ENCODE measurements at places on chromosomes 5 and 9.

DNA sequence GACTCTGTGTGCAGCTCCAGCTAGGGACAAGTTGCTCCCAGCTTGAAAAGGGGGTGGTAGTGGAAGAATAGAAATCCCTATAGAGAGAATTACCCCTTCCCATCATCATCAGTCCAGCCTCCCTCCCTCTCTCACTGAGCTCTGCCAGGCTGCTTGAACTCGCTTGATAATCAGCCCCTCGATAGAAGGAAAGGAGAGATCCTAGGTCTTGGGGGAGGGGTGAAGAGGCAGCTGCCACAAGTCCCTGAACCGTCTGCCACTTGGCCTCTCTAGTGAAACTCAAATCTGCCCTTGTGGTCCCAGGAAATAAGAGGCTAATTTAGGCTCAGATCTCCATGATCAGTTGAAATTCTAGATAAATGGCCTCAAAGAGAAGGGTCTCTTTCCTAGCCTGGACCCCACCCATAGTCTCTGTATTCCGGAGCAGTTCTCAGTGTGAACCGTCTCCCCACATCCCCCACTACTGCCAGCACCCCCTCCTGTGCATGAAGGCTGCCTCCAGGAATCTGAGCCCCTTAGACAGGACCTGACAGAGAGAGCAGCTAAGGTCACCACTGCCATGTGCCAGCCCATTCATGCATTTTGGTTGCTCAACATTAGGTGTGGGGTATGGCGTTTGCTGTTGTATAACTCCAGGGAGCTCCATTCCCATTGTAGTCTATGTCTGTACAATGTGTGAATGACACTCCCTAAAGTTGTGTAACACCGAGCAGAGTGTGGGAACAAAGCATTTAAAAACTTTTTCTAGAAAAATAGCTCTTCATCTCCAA, 5.5 kb downstream of the DNAJB5 start:
- no peak for DNase-seq

- DNase-seq: no peak
Observed at GRCh38 chr9:13053504-13053903, 226.0 kb downstream of the MPDZ start.

DNA sequence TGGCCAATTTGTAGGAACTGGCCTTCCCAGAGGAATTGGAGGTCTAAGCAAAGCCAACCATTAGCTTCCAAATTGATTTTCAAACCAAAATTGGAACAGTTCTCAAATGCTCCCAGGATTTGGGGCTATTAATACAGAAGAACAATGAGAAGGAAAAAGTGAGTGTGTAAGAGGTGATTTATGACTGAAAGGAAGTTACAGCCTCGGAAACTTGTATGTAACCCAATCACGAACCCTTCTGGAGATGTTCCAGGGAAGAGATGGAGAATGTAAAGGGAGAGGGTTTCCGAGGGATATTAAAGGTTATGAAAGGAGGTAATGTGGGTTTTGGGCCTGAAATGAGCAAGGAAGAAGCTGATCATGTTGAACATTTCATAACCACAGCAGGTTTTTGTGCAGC, 93.2 kb upstream of the CXCL14 start:
- DNase-seq: no peak

- no peak for DNase-seq
Observed at GRCh38 chr9:5840788-5841187, 7.9 kb upstream of the ERMP1 start.

- DNase-seq: no peak
Observed at GRCh38 chr5:71714911-71715310, 4.2 kb upstream of the CARTPT start.

DNA sequence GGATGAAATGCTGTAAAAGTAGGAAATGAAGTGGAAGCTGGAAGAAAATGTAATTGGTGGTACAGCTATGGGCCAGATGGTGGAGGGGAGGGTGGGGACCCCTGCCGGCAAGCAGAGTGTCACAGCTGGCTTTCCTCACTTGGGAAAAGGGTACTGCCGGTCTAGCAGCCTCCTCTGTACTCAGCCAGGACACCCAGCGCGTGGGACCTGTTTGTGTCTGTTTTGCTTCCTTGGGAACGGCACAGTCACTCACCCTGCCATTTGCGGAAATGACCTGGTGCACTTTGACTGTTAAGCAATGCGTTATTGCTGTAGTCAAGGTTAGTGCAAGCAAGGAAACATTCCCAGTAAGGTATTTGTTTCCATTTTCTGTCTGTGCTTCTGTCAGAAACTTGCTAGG, 10.1 kb downstream of the TMEM252 start:
- DNase-seq: peak; percentile 60

DNA sequence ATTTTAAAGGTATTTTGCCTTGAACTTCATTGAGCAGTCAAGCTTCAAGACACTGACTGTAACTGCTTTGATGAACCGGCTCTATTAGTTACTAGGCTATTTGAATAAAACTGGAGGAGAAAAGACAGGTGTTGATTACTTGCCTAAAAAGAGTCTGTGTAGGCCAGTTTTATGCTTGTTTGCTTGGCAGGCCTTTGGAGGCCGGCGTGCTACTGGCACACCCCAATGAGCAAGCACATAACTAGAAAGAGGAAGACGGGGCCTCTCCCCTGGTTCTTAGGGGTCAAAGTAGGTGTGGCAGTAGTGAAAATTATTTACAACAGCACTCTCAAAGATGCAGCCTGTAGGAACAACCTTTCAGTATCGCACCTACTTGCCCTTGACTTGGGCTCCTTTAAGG, 2.1 kb upstream of the ZFR start:
- DNase-seq: no peak

DNA sequence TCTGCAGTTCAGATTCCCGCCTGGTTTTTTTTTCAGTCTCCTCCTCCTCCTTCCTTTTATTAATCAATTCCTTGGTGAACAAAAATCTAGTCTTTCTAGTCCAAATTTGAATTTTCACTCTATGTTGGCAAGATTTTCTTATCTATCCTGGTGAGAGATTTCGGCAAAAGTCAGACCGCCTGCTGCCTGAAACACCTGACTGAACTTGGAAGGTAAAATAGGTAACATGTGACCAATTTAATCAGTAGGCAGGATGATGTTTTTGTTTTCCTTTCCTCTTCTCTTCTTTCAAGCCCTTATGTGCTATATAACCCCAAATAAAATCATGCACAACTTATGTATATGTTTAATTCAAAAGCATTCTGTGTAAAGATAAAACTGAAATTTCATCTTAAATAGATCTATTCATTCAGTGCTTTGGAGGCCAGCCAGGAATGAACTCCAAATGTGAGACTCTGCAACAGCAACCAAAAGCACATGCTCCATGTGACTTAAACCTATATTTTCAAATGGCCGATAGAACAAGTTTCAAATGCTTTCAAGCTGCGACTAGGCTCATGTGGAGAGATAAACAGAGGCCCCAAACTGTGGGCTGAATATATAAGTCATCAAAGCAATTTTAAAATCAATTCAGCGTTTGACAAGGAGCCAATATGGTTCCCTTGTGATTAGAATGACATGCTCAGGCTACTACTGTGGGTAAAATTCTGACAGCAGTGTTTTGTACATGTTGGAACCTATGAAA, 100.4 kb upstream of the SEMA6A start:
- no peak for DNase-seq

DNA sequence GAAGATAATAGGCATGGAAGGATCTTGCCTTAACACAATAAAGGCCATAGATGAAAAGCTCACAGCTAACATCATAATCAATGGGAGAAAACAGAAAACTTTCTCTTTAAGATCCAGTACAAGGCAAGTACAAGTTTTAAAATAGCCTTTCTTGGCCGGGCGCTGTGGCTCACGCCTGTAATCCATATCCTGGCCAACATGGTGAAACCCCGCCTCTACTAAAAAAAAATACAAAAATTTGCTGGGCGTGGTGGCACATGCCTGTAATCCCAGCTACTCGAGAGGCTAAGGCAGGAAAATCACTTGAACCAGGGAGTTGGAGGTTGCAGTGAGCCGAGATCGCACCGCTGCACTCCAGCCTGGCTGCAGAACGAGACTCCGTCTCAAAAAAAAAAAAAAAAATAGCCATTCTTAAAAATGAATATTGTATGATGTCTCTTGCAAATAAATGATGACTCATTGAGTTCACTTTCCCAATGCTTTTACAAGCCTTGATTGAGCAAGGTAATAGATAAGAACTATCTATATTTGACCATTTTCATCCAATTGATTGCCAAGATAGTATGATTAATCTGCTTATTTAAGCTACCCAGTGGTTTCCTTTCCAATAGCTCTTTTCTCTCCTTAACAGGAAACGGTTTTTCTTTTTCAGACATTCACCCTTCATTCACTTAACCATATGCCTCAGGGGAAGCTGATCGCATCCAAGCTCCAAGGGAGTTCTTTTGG, 15.8 kb downstream of the CCDC152 start:
- no peak for DNase-seq

DNA sequence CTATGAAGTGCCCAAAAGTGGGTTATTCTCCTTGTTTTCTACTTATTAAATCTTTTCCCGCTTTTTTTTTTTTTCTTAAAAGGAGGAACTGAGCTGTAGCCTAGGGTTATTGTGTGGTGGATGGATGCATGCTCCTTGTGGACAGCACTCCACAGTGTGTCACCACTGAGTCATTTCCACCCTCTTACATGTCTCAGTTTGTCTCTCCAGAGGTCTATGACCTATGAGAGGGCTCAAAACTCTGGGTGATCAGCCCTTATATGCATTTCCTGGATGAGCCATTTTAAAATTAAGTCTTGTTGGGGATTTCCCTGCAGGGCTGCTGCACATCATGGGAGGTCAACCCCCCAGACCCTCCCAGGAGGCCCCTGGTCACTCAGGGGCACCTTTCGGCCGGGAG, 102.2 kb upstream of the MOCS2 start:
- no peak for DNase-seq

- DNase-seq: no peak
Observed at GRCh38 chr5:43215073-43215631, 23.1 kb downstream of the NIM1K start.

All from renal cortex interstitium (tissue), 15 donors.